ENCODE measurements at places on chromosomes 11 and 22.

DNA sequence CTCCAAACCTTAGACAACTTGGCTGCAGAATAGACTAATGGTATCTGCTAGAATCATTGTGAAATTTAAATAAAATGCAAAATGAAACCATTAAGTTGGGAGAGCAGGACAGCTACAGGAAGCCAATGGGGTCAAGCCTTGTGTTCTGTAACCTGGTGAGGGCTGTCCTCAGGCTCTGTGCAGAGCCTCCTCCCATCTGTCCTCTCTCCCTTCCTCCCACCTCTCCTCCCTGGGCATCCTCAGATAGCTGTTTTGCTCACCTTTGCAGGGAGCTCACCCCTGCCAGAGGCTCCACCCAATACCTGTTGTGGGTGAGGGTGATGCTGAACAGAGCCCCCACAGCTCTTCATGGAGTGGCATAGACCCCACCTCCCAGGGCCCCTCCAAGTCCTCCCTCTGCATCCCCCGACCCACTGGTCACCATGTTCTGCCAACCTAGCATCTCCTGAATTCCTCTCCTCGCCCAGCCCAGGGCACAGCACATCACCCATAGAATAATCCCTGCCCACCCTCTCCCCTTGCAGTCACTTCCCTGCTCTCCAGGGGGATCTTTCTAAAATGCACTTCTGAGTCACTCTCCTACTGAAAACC is 100.3 kb downstream of the PDE2A start:
- DNase-seq = no peak

DNA sequence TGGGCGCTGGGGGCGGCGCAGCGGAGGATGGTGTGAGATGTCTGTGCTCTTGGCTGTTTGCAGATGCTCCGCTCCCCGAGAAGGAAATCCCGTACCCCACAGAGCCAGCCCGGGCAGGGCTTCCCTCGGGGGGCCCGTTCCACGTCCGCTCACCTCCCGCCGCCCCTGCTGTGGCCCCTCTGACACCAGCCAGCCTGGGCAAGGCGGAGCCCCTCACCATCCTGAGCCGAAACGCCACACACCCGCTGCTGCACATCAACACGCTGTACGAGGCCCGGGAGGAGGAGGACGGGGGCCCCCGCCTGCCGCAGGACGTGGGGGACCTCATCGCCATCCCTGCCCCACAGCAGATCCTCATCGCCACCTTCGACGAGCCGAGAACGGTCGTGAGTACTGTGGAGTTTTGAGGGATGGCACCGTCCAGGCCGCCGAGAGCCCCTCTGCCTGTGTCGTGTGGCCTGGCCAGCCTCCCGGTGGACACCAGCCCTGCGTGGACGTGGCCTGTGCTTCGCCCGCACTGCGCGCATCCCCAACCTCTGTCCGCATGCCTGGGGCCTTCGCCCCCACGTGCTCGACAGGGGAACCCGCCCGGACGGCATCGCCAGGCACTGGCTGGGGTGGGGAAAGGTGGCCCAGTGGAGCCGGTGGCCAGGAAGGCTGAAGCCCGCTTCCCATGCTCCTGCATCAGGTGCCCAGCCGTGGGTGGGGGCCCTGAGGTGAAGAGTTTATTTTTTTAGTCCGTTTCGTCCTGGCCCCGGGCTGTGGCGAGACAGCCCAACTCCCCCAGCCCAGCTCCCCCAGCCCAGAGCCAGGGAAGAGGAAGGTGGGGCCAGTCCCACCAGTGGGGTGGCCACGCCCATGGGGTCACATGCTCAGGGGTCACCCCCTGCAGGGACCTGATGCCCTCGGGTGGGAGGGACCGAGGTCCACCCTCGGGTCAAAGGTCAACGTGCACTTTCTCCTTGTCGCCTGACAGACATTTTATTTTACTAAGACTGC is 6.5 kb upstream of the TRABD start:
- DNase-seq = no peak

GRCh38 chr22:33354928-33355327 is 296.7 kb upstream of the SYN3 start:
- DNase-seq = no peak

GRCh38 chr11:67271541-67272284 is 5.4 kb downstream of the GRK2 start:
- DNase-seq = no peak

- no peak for DNase-seq
Measured at GRCh38 chr11:117761993-117762392, 35.0 kb downstream of the DSCAML1 start.

DNA sequence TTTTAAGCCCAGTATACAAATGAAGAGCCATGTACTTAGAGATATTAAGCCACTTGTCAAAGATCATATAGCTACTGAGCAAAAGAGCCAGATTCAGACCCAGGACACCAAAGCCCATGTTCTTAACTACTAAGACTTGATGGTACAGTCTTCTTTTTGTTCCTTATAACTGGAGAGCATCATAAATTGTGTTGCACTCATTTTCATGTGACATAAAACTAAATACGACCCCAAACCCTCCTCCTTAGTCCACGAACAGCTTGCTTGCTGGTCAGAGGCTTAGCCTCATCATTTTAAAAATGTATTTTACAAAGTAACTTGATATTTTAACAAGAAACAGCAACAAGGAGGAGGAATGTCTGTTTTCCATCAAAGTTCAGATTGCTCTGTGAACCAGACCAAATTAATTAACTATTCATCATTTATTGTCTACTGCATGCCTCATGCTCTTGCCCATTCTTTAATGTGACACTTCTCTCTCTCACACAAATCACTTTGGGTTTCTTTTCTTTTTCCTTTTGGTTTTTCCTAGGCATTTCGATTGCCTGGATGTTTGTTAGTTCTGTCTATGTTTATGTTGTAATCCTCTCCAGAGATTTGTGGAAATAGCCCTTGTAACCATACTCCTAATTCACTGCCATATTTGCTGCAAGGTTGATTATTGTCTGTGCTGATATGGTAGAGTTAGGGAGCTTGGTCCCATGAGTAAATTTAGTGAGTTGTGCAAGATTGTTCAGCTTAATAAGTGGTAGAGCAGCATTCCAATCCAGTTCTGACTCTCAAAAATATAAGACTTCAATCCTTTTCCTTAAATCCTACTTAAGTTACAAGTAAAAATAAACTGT is 8.4 kb upstream of the ARHGAP20 start:
- DNase-seq = no peak

GRCh38 chr11:19191530-19192169 is 10.1 kb downstream of the CSRP3 start:
- DNase-seq = no peak
